Stimulated activated CD4-positive, alpha-beta T cell treated with anti-CD3 and anti-CD28 coated beads, Interleukin-12 subunit alpha, Interleukin-12 subunit beta, amount 100 ng/mL, for 48 hours (primary cell): ENCODE measurements at places on chromosomes 6 and 20.

GRCh38 chr20:64065974-64066343 lies 3.0 kb downstream of the TCEA2 start:
- peak; percentile 56 for DNase-seq

GRCh38 chr6:151088599-151088935 lies 151.2 kb upstream of the AKAP12 start:
- no peak for DNase-seq

DNA sequence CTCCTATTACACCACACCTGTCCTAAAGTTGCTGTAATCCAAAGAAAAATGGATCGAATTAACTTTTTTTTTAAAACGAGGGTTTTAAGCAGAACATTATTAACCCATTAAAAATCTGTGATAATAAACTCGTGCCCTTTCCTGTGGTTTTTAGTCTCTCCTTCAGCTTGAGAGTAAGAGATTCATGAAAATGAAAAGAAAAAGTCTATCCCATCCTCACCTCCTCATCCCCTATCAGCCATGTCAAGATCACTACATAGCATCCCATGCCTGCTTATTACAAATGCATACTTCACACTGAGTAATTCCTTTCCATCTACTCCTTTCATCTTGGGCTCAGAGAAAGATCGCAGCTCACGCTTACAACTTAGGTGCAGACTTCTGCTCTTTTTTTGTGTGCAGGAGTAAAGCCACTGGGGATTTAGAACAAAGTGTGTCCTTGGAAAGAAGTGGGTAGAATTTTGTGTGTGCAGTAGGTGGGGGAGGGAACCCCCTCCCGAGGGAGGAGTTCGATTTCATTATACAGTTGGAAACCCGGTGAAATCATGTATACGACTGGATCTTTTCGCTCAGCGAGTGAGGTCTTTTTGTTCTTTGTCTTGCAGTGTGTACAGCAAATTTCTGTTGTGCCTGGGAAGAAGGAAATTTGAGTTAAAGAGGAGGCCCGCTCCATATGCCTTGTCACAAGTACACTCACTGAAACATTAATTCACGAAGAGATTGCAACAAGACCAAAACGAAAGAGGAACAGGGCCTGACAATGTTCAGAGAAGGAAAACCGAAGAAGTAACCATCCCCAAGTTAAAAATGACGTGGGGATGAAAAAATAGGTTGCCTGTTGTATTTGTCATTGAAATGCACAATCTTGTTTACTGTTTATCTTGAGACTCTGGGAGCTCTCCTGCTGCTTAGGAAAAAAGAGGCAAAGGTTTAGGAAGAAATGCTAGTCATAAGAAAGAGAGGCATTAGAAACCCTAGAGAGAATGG lies 146.5 kb upstream of the ZNF217 start:
- DNase-seq: no peak

DNA sequence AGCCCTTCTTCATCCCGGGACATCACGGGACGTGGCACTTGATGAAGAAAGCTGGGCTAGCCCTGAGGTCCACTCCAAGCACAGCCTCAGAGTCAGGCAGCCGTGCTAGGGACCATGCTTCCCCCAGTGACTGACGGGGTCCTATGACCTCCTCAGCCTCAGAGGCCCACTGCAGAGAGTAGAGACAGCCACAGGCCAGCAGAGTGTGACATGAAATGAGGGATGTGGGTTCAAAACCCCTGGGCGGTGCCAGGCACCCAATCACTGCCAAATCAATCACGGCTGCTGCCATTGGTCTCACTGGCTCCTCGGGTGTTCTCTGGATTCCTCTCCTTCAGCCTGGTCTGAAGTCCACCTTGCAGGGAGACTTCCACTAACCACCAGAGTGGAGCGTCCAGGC lies 197.7 kb upstream of the CDH4 start:
- DNase-seq: no peak

DNA sequence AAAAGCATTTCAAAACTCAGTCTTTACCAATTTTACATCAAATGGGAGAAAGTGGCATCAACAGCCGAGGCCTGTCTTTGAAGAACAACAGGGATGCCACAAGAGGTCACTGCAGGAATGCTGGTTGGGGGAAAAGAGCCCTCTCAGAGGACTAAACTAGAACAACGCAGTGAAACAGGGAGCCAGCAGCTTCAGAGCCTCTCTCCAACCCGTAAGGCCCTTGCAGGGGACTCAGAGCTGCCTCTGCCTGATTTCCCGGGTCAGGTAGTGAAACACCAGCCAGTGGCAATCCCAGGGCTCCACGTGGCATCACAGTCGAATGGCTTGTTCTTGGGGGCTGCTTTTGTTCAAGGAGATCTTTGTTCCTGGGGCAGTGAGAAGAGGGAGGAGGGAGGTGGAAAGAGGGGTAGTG lies 55.0 kb upstream of the KCNK16 start:
- no peak for DNase-seq

DNA sequence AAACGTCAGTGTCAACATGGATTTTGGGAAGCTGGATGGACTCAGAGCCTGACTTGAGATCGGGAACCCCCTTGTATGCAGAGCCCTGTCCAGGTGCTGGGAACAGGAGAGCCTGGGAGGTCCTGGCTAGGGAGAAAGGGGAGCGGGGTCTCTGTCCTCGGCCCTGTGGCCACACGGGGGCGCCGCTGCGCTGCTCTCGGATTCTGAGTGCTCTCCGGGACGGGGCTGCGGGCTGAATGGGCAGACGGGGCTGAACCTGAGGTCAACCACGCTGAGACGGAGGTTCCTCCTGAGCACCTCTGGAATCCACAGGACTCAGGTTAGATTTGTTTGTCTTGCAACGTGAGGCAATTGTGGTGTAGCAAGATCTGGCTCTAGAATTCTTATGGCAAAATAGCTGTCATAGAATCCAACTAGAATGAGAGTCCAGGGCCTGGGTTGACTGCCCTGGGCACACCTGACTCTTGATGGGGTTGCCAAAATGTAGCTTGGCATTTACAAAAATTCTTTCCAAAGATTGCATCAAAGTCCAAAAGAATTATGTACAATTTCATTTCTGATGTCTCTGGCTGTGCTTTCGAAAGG lies 20.6 kb upstream of the HLA-F start:
- DNase-seq: peak; percentile 85

- DNase-seq: no peak
Measured at GRCh38 chr6:71478834-71479541, 190.4 kb downstream of the OGFRL1 start.

GRCh38 chr6:158737710-158738615 lies 81.2 kb downstream of the EZR start:
- DNase-seq: no peak

DNA sequence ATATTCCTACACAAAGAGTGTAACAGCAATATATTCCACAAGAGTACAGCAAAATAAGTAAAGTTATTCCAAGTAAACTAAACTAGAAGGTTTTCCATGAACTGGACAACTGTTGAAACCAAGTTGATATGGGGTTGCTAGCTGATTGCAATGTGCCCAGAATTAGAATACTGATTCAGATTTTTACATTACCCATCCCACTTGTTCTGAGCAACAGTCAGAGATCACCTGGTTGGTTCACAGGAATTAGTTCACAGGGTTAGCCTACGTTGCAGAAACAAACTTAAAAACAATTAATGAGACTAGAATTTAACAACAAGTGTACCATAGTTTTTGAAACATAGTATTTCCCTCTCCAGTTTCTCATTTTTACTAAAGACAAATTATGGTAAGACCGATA lies 49.1 kb downstream of the CEP85L start:
- no peak for DNase-seq

GRCh38 chr6:120211955-120212792 lies 862.6 kb upstream of the MAN1A1 start:
- no peak for DNase-seq

DNA sequence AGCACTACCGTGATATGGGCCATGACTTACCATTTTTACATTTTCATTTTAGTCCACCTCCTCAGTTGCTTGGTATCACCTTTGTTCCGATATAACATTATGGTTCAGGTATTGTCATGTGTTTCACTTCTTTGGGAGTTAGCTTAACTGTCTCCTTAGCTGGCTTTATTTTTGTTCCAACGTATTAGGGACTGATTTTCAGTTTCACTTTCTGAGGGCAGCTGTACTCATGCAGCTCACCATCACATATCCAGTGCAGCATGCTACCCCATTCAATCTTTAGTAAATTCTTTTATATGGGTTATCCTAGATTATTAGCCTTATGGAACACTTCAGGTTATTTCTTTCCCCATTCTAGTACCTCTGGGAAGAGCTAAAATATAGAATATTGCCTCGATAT lies 362.2 kb upstream of the IRAK1BP1 start:
- DNase-seq: no peak

DNA sequence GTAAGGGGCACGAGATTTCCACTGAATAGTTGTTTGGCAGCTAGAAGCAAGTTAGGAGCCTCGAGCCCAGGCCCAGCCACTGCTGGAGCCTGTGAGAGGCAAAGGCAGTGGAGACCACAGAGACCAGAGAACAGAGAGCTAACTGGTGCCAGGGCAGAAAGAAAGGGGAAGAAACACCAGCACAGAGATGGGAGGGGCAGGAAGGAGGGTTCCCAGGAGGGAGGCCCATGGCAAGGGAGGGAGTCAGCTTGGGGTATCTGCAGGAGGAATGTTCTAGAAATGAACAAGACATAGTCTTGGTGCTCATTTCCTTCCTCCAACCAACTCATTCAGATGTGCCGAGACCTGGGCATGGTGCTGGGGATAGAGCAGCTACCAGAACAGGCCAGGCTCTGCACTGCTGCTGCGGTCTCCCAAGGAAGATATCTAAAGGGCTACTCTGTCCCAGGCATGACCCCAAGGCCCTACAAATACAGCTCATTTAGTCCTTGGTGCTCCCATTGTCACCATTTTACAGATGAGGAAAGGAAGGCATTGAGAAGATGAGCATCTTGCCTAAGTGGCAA lies 10.7 kb downstream of the ANGPT4 start:
- DNase-seq: no peak

GRCh38 chr6:143125455-143125854 lies 64.8 kb downstream of the AIG1 start:
- no peak for DNase-seq

- no peak for DNase-seq
Measured at GRCh38 chr6:125754566-125754965, 5.1 kb downstream of the HEY2 start.

GRCh38 chr6:44297063-44298038 lies 15.8 kb downstream of the AARS2 start:
- DNase-seq: peak; percentile 38

GRCh38 chr6:87656857-87657256 lies 45.2 kb downstream of the AKIRIN2 start:
- no peak for DNase-seq

GRCh38 chr6:154602296-154602695 lies 91.8 kb upstream of the CNKSR3 start:
- DNase-seq: no peak

DNA sequence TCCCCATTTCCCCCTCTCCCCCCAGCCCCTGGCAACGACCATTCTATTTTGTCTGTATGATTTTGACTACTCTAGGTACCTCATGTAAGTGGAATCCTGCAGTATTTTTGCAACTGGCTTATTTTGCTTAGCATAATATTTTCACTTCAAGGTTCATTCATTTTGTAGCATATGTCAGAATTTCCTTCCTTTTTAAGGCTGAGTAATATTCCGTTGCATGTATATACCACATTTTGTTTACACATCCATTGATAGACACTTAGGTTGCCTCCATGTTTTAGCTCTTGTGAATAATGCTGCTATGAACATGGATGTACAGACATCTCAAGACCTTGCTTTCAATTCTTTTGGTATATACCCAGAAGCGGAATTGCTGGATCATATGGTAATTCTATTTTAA lies 1.4 kb upstream of the UQCC2 start:
- no peak for DNase-seq

GRCh38 chr6:132192631-132193030 lies 208.6 kb downstream of the MOXD1 start:
- DNase-seq: no peak
